Lower lobe of right lung (tissue), 2 donors: ENCODE measurements at places on chromosomes 1 and 21. TPM values are rescaled to one million over a fixed set of nuclear protein-coding genes. Genes with fewer than 3 reads are reported as not detected.

DNA sequence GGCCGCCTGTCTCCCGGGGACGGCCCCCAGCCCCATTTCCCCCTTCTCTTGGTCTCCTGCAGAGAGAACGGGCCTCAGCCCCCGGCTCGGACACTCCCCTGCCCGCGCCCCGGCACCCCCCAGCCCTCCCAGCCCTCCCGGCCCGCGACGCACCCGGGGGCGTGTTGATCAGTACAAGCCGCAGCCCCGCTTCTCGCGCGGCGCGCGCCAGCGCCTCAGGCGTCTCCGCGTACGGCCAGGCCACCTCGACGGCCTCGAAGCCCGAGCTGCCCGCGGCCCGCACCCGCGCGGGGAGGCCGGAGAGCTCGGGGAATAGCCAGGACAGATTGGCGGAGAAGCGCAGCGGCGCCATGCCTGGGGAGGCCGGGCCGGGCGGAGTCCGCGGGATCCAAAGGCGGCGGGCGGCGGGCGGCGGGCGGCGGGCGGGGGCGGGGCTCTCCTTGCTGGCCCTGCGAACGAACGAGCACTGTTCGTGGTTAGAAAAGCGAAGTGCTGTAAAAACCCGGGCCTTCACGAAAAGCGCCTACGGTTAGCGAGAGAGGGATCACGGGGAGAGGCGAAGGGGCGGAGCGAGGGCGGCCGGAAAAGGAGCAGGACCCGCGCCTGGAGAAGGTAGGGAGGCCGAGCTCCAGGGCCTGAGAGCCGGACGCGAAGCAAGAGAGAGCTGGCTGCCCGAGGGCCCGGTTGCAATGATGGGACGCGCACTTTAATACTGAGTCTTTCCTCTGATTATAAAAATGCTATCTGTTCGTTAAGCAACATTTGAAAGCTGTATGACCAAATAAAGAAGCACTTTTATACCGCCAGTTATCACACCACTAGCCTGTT, at the start of gene HYI:
HYI (minus strand) TSS at position 490 of the 828 bp plus-strand sequence; CDS start at position 352, 138 bp downstream.
- peak within 1 kb of the TSS; percentile 67 for H3K4me3 ChIP-seq
- no peaks in the 10 kb centered on the region for H3K27me3 ChIP-seq
- peaks cover 33% of the 10 kb centered on the region for H3K36me3 ChIP-seq
- peaks cover 6% of the 10 kb centered on the region for H3K4me1 ChIP-seq

- no peaks in the 10 kb centered on the region for H3K27me3 ChIP-seq
- no peak overlapping the region for H3K27ac ChIP-seq
- H3K4me3 ChIP-seq: no peak overlapping the region
- H3K4me1 ChIP-seq: no peaks in the 10 kb centered on the region
These were observed 141.2 kb downstream of the SLC44A5 start for GRCh38 chr1:75469586-75470173.

GRCh38 chr1:100502052-100502792, 35.7 kb upstream of the GPR88 start:
- H3K27ac ChIP-seq: no peak overlapping the region
- H3K4me3 ChIP-seq: no peak overlapping the region
- no peaks in the 10 kb centered on the region for H3K4me1 ChIP-seq

- H3K36me3 ChIP-seq: no peaks in the 10 kb centered on the region
- H3K27ac ChIP-seq: no peak overlapping the region
- H3K4me1 ChIP-seq: peaks cover 18% of the 10 kb centered on the region
- H3K4me3 ChIP-seq: no peak overlapping the region
- H3K27me3 ChIP-seq: no peaks in the 10 kb centered on the region
These were observed 1.4 kb upstream of the TRAF5 start for GRCh38 chr1:211324992-211325775.

GRCh38 chr1:116720364-116721038, 33.7 kb upstream of the CD2 start:
- DNase-seq: no peak
- no peak overlapping the region for H3K4me3 ChIP-seq
- no peaks in the 10 kb centered on the region for H3K27me3 ChIP-seq
- H3K4me1 ChIP-seq: peaks cover 4% of the 10 kb centered on the region

- peak; percentile 78 for DNase-seq
- peaks cover 11% of the 10 kb centered on the region for H3K4me1 ChIP-seq
- H3K27me3 ChIP-seq: no peaks in the 10 kb centered on the region
- peak within 1 kb of the TSS; percentile 66 for H3K4me3 ChIP-seq
- no peaks in the 10 kb centered on the region for H3K36me3 ChIP-seq
These were observed at the start of gene TLCD4 for GRCh38 chr1:95117207-95118066. Gene TLCD4 (plus strand): TSS chr1:95117355. CDS start chr1:95143902, 26,547 bp downstream.

- no peaks in the 10 kb centered on the region for H3K27me3 ChIP-seq
- H3K27ac ChIP-seq: peak overlapping the region; percentile 11
- no peak overlapping the region for H3K4me3 ChIP-seq
- H3K4me1 ChIP-seq: no peaks in the 10 kb centered on the region
- peaks cover 41% of the 10 kb centered on the region for H3K36me3 ChIP-seq
These were observed 11.0 kb downstream of the COL6A1 start for GRCh38 chr21:45992301-45993209.

DNA sequence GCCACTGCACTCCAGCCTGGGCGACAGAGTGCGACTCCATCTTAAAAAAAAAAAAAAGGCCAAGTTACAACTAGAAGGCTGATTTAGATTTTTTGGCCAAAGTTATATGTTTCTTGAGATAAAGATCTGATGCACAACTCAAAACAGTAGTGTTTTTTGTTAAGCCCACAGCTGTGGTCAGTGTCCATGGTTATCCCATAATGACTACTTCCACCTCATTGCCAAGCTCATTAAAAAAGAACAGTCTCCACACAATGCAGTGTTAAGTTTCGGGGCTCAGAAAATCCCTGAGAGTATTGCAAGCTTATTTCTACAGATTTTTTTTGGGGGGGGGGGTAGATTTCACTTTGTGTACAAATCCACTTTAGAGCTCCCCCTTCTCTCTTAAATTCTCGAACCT, 120.5 kb downstream of the RUNX1 start:
- DNase-seq: no peak
- H3K27ac ChIP-seq: no peak overlapping the region
- no peaks in the 10 kb centered on the region for H3K27me3 ChIP-seq
- H3K36me3 ChIP-seq: no peaks in the 10 kb centered on the region
- H3K4me1 ChIP-seq: peaks cover 17% of the 10 kb centered on the region

- H3K27me3 ChIP-seq: no peaks in the 10 kb centered on the region
- peak overlapping the region; percentile 79 for H3K27ac ChIP-seq
- DNase-seq: no peak
These were observed 60.3 kb upstream of the SLC45A1 start for GRCh38 chr1:8257621-8258020.

GRCh38 chr1:19430121-19431068, 54.9 kb downstream of the CAPZB start:
- H3K36me3 ChIP-seq: no peaks in the 10 kb centered on the region
- peak overlapping the region; percentile 60 for H3K27ac ChIP-seq
- no peak overlapping the region for H3K4me3 ChIP-seq
- peaks cover 86% of the 10 kb centered on the region for H3K4me1 ChIP-seq
- no peak for DNase-seq
- no peaks in the 10 kb centered on the region for H3K27me3 ChIP-seq

DNA sequence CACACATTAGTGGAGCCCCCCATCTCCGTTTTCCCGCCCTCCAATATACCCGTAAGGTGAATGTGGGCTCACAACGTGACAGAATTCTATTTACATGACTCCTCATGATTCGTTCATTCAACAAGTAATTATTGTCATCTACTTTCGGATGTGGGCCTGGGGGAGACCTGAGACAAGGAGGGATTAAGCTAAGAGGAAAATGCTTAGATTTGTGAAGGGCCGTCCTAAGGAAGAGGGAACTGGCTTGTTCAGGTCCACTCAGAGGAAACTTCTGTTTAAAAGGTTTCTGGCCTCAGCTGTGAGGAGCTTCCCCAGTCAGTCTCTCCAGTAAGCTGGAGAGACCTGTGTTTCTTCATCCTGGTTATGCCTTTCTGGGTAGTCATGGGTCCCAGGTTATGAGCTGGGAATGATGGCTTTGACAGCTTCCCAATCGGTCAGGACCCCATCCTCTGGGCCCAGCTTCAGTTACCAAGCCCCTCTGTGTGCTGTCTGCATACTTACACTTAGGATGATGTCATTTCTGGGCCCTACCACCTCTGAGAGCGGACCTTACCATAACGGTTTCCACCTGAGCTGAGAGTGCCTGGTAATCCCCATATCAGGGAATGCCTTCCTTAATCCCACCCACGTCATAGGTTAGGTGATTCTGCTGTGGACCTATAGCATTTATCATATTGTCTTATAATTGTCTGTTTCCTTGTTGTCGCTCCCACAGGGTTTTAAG, 687 bp upstream of the ERI3 start:
- no peaks in the 10 kb centered on the region for H3K36me3 ChIP-seq
- no peak for DNase-seq
- H3K27ac ChIP-seq: no peak overlapping the region
- peaks cover 18% of the 10 kb centered on the region for H3K4me1 ChIP-seq

GRCh38 chr1:42926879-42927242, 31.8 kb downstream of the SLC2A1 start:
- H3K27ac ChIP-seq: no peak overlapping the region
- no peak for DNase-seq
- no peaks in the 10 kb centered on the region for H3K27me3 ChIP-seq
- no peak overlapping the region for H3K4me3 ChIP-seq

DNA sequence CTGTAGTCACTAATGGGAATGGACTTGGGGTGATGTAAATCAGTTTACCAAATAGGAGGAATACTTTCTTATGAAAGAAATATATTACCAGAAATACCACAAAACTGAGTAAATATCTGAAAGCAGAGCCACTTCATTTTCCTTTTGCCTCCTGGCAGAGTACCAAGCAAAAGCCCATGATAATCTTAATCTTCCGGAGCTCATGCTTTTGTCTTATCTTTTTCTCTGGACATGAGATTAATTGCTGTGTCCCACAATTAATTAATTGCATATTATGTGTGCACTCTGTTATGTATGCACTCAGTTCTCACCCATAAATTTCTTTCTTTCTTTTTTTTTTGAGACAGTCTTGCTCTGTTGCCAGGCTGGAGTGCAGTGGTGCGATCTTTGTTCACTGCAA, 94.1 kb upstream of the PDE4B start:
- H3K36me3 ChIP-seq: no peaks in the 10 kb centered on the region
- no peaks in the 10 kb centered on the region for H3K27me3 ChIP-seq
- no peak overlapping the region for H3K27ac ChIP-seq
- H3K4me1 ChIP-seq: no peaks in the 10 kb centered on the region
- no peak overlapping the region for H3K4me3 ChIP-seq

- H3K4me1 ChIP-seq: no peaks in the 10 kb centered on the region
- peak; percentile 43 for DNase-seq
- no peak overlapping the region for H3K4me3 ChIP-seq
These were observed 65.9 kb downstream of the KCNAB2 start for GRCh38 chr1:6111571-6111970.

DNA sequence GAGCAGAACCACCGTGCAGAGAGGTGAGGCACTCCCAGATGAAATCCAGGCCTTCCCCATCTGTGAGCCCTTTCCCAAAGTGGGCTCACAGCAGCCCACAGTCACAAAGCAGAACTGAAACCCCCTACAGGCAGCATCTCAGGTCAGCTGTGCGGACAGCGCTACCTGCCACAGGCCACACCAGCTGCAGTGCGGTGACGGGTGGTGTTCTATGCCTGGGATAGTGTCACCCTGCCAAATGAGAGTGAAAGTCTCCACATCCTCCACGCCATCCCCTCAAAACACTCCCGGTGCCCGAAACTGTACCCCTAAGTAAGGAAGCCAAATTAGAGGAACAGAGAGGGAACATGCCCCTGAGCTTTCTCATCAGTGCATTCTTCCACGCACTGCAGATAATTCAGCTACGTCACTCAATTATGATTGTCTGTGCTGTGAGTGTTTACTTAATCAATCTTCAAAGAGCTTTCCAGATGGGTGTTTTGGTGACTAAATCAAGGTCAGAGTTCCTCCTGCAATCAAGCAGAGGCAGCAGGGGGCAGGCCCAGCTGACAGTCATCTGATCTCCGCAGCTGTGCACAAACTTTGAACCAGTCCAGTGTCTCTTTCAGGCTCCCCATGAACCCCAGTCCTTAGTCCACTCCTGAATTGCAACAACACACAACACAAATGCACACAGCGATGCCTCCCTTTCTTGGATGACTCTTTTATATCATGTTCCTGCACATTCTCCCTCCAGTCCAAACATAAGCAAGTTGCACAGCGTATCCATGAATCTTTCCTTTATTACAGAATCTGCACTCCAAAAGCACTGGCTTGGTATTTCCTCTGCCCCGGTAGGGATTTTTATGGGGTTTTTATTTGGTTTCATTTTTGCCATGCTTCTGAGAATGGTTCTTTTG, 150.0 kb downstream of the TOMM20 start:
- H3K27ac ChIP-seq: peak overlapping the region; percentile 93
- peak; percentile 80 for DNase-seq
- H3K36me3 ChIP-seq: no peaks in the 10 kb centered on the region
- H3K4me1 ChIP-seq: peaks cover 91% of the 10 kb centered on the region
- peak overlapping the region; percentile 25 for H3K4me3 ChIP-seq

DNA sequence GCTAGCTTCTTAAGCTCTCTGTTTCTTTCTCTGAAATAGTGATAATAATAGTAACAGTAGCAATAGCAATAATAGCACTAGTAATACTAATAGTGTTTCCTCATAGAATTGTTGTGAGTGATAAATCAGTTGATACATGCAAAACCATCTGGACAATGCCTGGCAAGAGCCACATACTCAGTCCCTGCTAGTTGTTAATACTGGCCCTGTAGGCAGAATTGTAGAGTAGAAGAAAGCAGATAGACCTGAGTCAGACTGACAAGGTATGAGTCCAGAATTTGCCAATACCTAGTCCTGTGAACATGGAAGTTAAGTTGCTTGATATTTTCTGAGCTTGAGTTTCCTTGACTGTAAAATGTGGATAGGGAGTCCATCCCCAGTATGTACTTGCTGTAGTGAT, 171.9 kb downstream of the C1orf21 start:
- H3K27me3 ChIP-seq: no peaks in the 10 kb centered on the region
- peaks cover 17% of the 10 kb centered on the region for H3K4me1 ChIP-seq
- H3K27ac ChIP-seq: no peak overlapping the region
- DNase-seq: no peak
- no peak overlapping the region for H3K4me3 ChIP-seq
- H3K36me3 ChIP-seq: no peaks in the 10 kb centered on the region

- H3K27ac ChIP-seq: no peak overlapping the region
- H3K27me3 ChIP-seq: no peaks in the 10 kb centered on the region
- DNase-seq: no peak
These were observed 129.9 kb upstream of the CD34 start for GRCh38 chr1:208040821-208041297.

Gene NOL9
- total RNA-seq: 19.4 TPM

Gene MAP3K7CL
- total RNA-seq: 8.3 TPM

Gene SPRR2E
- total RNA-seq: not detected

Gene MYBPH
- not detected for total RNA-seq

Gene C1orf226
- 6.3 TPM for total RNA-seq

Gene FCRL6
- 2.3 TPM for total RNA-seq

Gene TINAGL1
- total RNA-seq: 64.5 TPM

Gene C4BPA
- 65.2 TPM for total RNA-seq
